ENCODE measurements at places on chromosomes 2 and 18. TPM values are rescaled to one million over a fixed set of nuclear protein-coding genes. Genes with fewer than 3 reads are reported as not detected.

DNA sequence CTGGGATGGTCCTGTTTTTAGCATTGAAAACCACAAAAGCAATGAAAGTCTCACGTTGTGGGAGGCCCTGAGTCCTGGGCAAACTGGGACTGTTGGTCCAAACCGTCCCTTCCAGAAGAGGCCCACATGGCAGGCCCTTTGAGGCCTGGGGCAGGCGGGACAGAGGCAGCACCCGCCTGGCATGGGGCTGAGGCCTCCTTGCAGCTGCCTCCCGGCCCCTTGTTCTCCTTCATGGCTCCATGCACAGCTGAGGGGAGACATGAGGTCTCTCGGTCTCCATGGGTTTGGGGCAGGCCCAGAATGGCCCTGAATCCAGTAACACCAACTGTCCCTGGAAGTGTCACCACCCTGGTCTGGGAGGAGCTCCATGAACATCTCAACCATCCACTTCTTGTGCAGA is 61.9 kb downstream of the RRM2 start:
- DNase-seq = no peak
- no peaks in the 10 kb centered on the region for H3K36me3 ChIP-seq
- H3K4me3 ChIP-seq = no peak overlapping the region
- no peaks in the 10 kb centered on the region for H3K27me3 ChIP-seq
- H3K4me1 ChIP-seq = no peaks in the 10 kb centered on the region

- H3K27me3 ChIP-seq = no peaks in the 10 kb centered on the region
- H3K4me3 ChIP-seq = no peak overlapping the region
- H3K36me3 ChIP-seq = no peaks in the 10 kb centered on the region
- no peak for DNase-seq
Measured at GRCh38 chr2:205982776-205983327, 103.1 kb downstream of the INO80D start.

GRCh38 chr2:235106874-235107639 is 155.2 kb downstream of the SH3BP4 start:
- no peak overlapping the region for H3K27ac ChIP-seq
- H3K4me3 ChIP-seq = no peak overlapping the region
- peak; percentile 53 for DNase-seq

The PCARE gene
- total RNA-seq = not detected

The NYAP2 gene
- total RNA-seq = 0.15 TPM

The PROKR1 gene
- total RNA-seq = not detected

The STRN gene
- total RNA-seq = 42.8 TPM
